NCI-H1092 treated with DMSO at 0.1 percent for 48 hours (cell line): ENCODE measurements at places on chromosomes 3 and 15.

DNA sequence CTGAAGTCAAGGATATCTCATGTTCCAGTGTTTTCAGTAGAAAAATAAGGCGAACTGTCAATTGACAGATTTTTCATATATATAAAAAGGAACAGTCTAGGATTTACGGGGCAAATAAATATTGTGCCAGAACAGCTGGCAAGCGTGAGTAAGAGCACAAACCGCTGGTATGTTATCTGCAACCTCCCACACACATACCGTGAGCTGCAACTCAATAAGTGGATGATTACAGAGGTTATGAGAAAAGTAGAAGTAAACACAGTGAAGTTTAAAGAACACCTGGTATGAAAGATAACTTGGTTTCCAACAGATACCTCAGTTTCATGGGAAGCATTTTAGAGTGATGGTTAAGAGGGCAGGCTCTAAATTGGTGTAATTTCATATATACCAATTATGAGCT lies 733.4 kb downstream of the TUSC7 start:
- DNase-seq: no peak

DNA sequence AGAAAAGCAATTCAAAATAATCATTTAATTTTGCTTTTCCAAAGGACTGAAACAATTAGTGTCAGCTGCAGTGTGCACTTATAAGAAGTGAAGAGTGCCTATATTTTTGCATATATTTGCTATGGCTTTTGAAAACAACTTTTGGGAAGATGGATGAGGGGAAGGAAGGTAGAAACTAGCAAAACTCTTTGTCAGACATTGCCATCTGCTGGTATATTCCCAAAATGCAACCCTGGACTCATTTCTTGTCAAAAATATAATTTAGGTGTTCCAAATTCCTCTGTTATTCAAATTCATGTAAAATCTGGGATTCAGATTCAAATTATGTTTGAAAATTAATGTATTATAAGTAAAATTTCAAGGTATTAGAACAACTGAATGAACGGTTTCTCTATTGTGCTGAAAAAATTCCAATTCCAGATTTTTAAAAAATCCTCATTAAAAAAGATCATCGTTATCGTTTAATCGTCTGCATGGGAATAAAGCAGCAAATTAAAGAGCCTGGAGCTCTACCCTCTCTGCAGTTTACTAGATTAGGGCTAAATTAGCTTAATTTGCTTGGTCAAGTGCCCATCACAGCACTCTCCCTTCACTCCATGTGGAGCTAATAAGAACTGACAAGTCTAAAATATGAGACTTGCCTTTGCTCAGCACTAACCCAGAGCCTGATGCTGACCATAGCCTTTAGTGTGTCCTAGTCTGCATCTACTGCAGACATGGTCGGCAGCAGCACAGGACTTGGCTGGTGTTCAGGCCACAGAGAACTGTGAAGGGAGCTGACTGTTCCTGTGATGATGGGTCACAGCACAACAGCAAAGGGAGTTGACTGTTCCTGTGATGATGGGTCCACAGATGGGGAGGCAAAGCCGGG lies 67.9 kb upstream of the MITF start:
- DNase-seq: peak; percentile 9

GRCh38 chr3:4198491-4198890 lies 104.7 kb upstream of the SETMAR start:
- DNase-seq: no peak

DNA sequence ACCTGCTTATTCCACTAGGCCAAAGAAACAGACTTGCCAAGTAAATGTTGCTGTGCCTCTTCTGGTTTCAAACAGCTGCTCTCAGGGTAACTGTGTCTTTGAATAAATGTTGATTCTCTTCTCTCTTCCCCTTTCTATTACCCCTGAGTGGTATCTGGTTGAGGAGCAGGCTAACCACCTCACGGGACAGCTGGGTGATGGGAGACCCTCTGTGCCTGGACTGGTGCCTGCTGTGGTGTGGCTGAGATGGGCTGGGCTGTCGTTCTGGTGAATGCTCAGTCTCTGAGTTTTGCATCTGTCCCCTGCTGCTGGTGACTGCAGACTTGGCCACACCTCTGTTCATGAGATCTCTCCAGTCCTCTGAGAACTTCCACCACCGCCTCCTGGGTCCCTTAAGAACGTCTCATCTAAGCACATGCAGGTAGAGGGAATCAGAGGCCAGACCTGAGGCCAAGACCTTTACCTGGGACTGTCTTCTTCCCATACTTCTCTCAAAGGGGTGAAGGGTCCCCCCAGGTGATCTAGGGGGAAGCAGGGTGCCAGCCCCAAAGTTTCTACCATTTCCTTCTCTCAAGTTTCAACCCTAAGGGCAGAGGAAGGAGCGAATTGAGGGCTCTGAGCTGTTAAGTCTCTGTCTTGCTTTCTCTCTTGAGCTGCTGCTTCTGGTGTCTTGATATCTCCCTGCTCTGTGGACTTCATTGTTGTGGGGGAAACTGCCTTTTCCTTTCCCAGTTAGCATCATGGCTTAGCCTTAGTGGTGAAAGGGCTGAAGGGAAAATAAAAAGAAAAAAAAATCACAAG lies 252.9 kb downstream of the EBLN2 start:
- no peak for DNase-seq

- no peak for DNase-seq
These were observed 195.4 kb downstream of the TP63 start for GRCh38 chr3:189826566-189826965.

DNA sequence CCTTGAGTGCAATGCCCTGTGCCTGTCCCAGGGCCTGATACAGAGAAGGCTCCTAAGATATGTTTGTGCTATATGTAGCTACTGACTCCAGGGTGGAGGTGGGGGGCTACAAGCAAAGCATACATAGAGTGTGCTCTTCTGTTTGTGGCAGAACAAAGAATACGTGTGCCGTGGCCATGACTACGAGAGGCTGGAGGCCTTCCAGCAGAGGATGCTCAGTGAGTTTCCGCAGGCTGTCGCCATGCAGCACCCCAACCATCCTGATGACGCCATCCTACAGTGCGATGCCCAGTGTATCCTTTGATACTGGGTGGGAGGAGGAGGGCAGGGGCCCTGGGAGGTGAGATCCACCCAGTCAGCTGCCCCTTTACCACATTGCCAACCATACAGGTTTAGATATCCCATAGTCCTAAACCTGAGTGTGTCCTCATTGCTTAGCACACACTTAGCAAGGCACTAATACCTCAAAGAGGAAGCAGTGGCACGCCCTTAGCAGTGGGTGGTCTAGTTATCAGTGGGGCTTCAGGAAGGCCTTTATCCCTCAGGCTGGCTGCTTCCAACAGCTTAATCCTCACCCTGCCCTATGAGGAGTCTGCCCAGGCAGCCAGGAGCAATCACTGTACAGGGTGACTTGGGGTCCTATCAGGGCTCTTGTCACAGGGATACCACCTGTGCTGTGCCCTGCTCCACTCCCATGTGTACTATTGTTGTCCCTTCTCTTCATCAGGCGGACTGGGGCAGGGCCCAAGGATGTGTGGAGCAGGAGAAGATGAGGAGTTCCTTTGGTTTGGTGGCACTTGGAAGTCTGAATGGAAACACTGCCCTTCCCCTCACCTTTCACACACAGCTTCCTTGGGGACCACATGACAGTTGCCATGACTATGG lies 30.1 kb upstream of the MANF start:
- DNase-seq: no peak

DNA sequence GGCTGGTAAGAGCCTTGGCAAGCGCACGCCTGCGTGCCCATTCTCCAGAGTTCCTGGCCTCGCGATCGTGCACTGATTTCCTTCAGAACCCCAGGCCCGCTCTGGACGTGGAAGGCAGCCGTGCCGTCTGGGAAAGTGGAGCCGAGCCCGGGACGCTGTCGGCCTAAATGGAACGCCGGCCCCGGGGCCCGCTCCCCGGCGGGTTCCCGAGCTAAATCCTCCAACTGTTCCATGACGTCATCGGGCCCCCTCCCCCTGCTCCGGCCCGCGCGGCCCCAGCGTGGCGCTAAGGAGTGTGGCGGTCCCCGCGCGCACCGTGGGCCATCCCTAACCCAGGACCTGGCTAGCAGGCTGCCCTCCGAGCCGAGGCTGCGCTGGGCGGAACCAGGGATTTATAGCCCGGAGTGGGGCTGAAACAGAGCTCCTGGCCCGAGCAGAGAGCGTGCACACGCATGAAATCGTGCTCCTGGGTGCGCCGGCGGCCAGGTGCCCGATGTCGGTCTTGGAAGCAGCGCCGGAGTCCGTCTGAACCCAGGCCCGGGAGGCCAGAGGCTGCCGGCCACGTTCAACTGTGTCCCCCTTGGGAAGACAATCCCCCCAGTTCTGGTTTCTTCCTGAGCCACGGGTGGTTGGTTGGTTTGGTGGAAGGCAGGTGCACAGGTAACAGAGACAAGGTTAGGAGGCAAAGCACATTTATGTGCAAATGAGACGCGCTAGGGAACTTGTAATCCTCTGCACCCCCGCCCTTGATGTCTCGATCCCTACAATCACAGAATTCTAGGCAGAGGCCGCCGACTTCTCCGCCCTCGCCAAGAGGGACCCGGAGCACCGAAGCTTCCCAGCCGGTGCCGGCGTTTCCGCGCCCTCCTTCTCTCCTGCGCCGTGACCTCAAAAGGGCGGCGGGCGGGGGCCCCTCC lies 84.9 kb upstream of the ETV5 start:
- no peak for DNase-seq

GRCh38 chr3:49868862-49869466 lies 742 bp downstream of the CAMKV start:
- DNase-seq: peak; percentile 0

DNA sequence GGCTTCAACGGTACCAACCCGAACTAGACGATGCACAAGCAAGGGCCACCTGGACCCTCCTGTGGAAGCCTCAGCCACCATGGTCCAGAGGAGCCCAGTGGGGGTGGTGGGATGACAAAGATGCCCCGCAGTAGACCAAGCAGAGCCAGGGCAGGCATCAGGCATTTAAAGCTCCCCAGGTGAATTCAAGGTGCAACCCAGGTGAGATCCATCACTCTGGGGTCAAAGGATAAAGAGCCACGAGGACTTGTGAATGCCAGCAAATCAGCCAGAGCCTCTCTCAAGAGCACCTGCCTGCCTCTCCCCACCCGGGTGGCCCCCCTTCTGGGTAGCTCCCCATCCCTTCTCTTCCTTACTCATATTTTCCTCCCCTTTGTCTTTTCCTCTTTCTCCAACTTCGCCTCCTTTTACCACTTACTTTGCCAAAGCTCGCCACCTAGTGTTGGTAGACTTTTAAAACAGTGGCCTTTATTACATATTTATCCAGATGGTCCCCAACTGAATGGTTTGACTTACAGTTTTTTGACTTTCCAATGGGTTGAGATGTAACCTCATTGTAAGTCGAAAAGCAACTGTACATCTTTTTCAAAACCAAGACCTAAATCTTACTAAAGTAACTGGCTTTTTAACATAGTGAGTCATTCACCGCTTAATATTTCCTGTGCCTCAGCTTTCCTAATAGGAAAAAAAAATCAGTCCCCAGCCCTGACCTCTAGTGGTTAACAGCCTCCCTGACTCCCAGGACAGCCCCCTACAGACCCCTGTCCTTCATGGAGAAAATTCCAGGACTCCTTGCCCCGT lies 18.8 kb downstream of the PLA2G4F start:
- DNase-seq: peak; percentile 41

DNA sequence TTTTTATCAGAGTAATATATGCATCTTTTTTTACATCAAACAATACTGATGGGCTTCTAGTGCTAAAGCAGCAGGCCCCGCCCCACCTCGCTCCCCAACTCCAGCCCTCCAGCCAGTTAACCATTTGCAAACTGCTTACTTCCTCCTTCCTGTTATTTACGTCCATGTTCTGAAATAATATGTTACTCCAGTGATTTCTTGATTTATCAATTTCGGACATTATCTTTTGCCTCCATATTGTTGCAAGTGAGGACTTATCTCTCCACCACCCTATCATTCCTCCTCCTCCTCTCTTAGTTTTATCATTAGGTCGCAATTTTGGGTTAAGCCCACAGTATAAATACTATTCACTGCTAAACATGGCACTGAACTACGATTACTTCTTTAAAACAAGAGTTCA lies 39.5 kb downstream of the ZNF710 start:
- no peak for DNase-seq

- no peak for DNase-seq
These were observed 478.3 kb downstream of the SOX2 start for GRCh38 chr3:182190056-182190455.

DNA sequence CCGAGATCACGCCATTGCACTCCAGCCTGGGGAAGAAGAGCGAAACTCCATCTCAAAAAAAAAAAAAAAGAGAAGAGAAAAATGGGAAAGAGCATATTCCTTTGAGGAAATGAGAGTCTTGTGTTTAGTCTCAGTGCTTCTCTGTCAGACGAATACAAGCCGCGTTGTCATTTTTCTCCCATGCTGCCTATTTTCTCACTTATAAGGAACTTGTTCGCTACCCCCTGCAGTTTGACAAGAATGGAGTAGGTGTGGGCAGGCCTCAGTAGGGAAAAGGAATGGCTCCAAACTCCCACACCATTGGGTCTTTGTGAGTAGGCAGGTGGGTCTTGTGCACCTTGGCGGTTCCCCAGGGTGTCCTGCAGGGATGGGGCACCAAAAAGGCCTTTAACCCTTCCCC lies 6.5 kb downstream of the GPR160 start:
- DNase-seq: no peak

GRCh38 chr3:133460809-133461208 lies 61.0 kb downstream of the BFSP2 start:
- DNase-seq: no peak

DNA sequence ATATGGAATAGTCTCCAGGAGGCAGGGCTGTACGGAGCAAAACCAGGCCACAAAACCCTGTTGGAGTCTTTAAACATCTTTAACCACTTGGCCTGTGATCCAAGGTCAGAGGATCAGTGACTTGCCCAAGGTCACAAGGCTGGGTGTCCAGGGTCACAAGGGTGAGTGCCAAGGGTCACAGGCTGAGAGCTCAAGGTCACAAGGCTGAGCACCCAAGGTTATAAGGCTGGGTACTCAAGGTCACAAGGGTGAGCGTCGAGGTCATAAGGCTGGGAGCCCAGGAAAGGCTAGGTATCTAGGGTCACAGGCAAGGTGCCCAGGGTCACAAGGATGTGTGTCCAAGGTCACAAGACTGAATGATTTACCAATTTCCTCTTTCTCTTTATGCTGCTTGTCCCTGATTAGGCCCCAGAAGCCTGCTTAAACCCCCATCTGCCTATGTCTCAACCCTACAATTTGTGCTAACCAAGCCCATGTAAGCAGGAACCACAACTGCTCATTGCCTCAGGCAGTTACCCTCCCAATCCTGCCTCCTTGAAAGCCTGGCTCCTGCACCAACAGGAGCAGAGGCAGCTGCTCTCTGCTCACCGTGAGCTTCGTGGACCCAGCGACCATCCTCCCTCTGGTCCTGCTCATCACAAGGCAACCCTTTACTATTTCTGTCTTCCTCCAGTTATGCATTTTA lies 51.5 kb downstream of the MGLL start:
- DNase-seq: no peak

DNA sequence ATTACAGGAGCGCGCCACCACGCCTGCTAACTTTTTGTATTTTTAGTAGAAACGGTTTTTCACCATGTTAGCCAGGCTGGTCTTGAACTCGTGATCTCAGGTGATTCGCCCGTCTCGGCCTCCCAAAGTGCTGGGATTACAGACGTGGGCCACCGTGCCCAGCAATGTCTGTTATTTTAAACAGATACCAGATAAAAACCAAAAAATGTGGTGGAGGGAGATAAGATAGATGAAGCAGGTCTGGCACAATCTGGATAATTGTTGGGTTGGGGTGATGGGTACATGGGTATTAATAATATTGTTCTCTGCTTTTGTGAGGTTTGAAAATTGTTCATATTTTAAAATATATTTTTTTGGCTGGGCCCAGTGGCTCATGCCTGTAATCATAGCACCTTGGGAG lies 4.7 kb downstream of the RNF111 start:
- no peak for DNase-seq

- no peak for DNase-seq
These were observed 128.4 kb downstream of the RAP2B start for GRCh38 chr3:153290268-153291015.
